ENCODE measurements at places on chromosomes 12 and 14.
A peak's percentile ranks its signal among the peaks of the same experiment; 100 is the strongest.

- no peak for DNase-seq
These were observed 7.9 kb upstream of the ITFG2 start for GRCh38 chr12:2804393-2805142.

GRCh38 chr14:76647697-76648298 lies 113.5 kb upstream of the VASH1 start:
- peak; percentile 69 for DNase-seq

GRCh38 chr12:81010641-81011040 lies 67.2 kb upstream of the ACSS3 start:
- DNase-seq: no peak

DNA sequence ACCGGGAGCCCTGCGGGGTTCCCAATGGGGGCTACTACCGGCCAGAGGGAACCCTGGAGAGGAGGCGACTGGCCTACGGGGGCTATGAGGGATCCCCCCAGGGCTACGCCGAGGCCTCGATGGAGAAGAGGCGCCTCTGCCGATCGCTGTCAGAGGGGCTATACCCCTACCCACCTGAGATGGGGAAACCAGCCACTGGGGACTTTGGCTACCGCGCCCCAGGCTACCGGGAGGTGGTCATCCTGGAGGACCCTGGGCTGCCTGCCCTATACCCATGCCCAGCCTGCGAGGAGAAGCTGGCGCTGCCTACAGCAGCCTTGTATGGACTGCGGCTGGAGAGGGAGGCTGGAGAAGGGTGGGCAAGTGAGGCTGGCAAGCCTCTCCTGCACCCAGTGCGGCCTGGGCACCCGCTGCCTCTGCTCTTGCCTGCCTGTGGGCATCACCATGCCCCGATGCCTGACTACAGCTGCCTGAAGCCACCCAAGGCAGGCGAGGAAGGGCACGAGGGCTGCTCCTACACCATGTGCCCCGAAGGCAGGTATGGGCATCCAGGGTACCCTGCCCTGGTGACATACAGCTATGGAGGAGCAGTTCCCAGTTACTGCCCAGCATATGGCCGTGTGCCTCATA lies 9.7 kb downstream of the TNS2 start:
- no peak for DNase-seq

- peak; percentile 4 for DNase-seq
These were observed 88.9 kb downstream of the PTGER2 start for GRCh38 chr14:52402812-52403526.

GRCh38 chr14:50395448-50395847 lies 1.2 kb downstream of the CDKL1 start:
- no peak for DNase-seq

GRCh38 chr14:61379639-61380184 lies 58.3 kb downstream of the PRKCH start:
- no peak for DNase-seq

- DNase-seq: no peak
These were observed 46.1 kb upstream of the LRRK2 start for GRCh38 chr12:40178701-40179100.

DNA sequence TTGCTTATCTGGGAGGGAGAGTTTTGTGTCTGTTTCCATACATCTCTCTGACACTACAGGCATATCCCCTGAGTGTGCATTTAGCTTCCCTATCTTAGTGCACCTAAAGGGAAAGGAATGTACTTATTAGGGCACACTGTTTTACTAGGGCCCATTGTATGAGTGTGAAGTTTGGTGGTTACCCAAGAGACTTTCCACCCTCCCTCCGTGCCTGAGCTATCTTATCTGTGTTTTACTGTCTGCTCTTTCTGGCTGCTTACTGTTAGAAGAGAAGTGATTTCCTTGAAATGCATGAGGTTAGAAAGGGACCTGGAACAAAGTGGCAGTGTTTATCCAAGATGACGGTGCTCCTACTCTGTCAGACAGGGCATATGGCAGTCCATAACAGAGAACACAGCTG lies 8.5 kb upstream of the SVOP start:
- DNase-seq: no peak

GRCh38 chr14:68523989-68524725 lies 268.7 kb downstream of the ZFP36L1 start:
- DNase-seq: no peak

DNA sequence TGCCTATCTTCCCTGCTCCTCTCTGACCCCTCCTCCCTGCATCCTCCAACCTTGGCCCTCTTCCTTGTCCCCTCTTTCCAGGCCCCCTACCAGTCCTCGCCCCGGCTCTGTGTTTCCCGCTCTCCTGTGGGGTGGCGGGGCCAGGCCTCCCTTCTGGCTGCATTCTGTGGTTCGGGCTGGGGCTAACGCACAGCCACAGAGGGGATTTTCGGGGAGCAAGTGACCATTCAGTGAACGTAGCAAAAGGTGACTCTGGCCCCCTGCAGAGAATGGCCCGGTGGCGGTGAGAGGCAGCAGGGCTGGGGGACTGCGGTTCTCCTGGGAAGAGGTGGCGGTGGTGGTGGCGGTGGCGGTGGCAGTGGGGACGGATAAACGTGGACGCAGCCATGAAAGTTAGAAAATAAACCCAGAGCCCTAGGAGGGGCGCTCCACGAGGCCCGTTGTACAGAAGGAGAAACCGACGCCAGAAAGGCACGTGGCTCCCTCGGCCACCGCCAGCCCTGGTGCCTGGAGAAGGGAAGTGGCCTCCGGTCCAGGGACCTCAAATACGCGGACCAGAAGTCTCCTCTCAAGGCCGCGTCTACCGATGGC lies 269.6 kb downstream of the ADGRD1 start:
- DNase-seq: no peak

DNA sequence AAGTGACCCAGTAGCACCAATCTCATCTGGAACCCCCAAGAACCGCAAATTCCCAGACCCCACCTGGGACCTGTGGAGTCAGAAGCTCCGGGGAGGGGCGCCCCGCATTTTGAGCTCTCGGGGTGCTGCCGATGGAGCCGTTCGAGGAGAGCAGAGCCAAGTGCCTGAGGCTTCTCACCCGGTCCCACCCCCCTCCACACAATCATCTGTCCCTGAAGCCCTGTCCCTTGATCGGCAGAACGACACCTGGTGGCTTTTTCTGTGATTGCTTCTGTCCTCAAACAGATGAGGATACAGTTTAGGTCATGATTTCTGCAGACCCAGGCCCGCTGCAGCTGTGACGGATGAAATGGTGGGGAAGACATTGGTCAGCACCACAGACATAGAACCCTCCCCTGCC lies 74.7 kb downstream of the NOC4L start:
- no peak for DNase-seq

GRCh38 chr12:130916241-130916911 lies 37.3 kb upstream of the ADGRD1 start:
- DNase-seq: peak; percentile 45

DNA sequence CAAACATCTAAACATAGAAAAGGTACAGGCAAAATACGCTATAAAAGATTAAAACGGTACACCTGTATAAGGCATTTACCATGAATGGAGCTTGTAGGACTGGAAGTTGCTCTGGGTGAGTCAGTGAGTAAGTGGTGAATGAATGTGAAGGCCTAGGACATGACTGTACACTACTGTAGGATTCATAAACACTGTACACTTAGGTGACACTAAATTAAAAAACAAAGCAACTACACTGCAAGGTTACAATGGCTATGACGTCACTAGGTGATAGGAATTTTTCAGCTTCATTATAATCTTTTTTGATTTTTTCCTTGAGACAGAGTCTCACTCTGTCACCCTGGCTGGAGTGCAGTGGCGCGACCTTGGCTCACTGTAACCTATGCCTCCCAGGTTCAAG lies 269.2 kb downstream of the KSR2 start:
- DNase-seq: no peak

DNA sequence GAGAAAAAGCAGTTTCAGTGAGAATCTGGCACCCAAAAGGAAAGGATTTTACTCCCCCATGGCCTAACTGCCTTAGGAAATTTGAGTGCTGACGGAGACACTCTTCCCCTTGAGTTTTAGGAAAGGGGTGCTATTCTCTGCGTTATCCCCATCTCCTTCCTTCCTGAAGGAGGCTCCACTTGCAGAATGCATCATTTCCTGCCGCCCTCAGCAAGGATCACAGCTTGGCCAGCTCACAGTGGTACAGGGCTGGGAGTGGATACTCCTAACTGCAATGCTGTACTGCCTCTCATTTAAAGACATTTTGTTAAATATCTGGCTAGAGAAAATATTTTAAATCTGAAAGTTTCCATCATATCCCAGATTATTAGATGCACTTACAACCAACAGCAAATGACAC lies 33.0 kb downstream of the RDH12 start:
- DNase-seq: no peak

- peak; percentile 40 for DNase-seq
These were observed 516 bp downstream of the ANKRD9 start for GRCh38 chr14:102508774-102509745.

GRCh38 chr14:101928415-101928841 lies 35.9 kb upstream of the DYNC1H1 start:
- DNase-seq: no peak

DNA sequence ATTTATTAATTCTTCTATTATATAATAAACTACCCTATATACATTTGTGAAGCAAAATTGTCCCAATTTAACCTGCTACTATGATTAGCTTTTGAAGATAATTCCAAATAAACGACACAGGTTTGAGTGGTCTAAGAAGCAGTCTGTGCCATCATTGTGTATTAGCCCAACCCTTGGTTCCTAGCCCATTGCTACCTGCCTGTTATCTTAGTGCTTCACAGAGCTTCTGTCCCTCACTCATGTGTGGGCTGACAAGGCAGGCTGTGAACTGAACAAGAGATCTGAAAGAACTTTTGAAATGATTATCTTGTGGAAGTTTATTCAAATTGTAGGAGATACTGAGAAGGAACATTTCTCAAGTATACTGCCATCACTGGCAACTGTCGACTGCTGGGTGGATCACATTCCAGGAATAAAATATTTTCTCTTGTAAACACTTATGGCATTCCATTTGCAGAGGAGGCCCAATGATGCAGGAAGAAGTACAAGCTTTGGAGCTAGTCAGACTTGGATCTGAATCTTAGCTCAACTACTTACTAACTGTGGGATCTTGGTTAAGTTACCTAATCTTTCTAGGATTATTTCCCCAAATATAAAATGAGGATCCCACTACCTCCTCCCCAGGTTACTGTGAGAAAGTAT lies 7.8 kb upstream of the MTERF2 start:
- DNase-seq: no peak

GRCh38 chr12:14452865-14453264 lies 87.4 kb downstream of the ATF7IP start:
- no peak for DNase-seq

DNA sequence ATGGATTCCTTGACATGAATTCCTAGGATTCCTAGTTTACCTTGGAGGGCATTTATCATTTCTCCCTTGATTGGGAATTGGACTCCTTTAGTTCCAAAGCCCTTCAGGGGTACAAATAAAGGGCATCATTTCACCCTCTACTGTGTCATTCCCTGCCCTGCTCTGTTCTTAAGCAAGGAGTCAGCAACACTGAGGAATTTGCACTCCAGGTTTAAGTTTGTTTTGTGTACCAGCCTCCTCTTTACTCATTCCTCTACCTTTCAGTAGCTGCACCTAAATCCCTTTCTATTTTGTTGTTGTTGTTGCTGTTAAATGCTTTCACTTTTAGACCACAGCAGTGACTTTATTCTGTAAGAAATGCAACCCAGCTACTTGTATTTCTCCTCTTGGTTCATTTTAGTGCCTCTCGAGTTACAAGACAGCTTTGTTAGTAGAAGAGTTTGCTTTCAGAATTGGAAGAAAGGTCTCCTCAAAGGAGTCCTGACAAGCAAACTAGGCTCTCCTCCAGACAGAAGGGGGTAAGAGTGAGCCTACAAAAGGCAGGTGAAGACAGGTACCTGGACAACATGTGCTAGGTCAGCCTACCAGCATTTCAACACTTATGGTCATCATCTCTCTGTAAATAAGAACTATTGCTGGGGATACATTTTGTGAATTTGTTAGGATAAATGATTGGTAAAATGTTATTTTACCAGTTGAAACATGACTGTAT lies 90.0 kb downstream of the RMST start:
- peak; percentile 30 for DNase-seq

DNA sequence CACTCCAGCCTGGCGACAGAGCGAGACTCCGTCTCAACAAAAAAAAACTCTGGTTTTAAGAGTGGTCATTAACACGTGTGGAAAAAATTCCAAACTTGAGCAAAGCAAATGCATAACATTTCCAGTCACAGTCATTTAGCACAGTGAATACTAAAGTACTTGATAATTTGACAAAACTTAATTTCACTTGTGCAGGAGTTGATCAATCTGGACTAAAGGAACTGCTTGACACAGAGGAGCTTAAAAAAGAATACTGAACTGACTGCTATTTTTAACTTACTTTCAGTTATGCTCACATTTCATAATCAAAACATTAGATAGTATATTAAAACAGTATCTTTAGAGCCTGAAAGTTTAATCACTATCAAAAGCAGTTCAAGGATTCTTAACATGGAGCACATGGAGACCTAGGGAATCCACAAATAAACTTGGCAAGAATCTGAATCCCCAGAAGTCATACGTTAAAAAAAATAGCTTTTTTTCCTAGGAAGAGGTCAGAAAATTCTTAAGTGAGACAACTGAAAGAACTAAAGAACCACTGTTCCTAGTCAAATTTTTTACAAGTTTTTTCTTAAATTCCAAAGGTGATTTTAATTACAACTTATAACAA lies 7.4 kb downstream of the UBE2N start:
- DNase-seq: no peak

- no peak for DNase-seq
These were observed 84.2 kb downstream of the AACS start for GRCh38 chr12:125149160-125150108.

DNA sequence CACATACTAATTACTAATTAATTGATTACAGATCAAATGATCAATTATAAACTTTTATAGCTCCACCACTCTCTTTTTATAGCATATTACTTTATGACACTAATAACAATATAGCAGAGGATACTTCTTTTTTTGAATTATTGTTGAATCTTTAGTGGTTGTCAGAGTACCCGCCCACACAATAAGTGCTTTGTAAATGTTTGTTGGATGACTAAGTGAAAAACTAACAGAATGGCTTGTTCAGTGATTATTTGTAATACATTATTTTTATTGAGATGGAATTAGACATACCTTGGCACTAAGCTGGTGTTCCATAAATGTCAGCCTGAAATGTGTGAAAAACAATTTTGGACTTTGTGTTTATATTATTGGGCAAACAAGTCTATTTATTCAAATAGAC lies 670.5 kb upstream of the ATXN7L3B start:
- DNase-seq: peak; percentile 23

DNA sequence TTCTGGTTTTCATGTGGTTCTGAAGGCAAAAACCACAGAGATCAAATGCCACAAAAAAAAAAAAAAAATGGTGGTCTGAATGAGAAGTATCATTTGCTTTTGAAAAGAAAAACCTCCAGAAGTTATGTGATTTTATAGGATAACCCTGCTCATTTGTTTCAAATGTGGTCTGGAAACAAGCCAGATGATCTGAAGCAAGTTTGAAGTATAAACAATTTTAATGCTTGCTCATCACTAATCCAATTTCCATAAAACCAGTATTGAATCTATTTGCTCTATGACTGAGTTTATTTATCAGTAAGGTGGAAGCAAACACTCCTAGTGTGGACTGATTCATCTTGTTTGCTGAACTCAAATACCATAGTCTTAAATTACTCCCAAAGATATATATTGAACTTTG lies 407.3 kb upstream of the FLRT2 start:
- peak; percentile 11 for DNase-seq
